ENCODE measurements at places on chromosomes 16 and 17. TPM values are rescaled to one million over a fixed set of nuclear protein-coding genes. Genes with fewer than 3 reads are reported as not detected.

WNT3 gene
- 0.72 TPM for total RNA-seq

PIEZO1 gene
- 36.2 TPM for total RNA-seq

COIL gene
- total RNA-seq, result 13.3 TPM

ORC6 gene
- 13.1 TPM for total RNA-seq

C17orf75 gene
- 18.3 TPM for total RNA-seq

ZSCAN10 gene
- not detected for total RNA-seq

TBC1D3I gene
- not detected for total RNA-seq

TOX3 gene
- not detected for total RNA-seq

AGRP gene
- not detected for total RNA-seq

GDPD3 gene
- under 0.01 TPM for total RNA-seq

ZNF423 gene
- under 0.01 TPM for total RNA-seq

GRCh38 chr17:27669136-27669535 lies 38.1 kb downstream of the LGALS9 start:
- H3K36me3 ChIP-seq, result no peaks in the 10 kb centered on the region
- peaks cover 9% of the 10 kb centered on the region for H3K27me3 ChIP-seq
- H3K4me1 ChIP-seq, result no peaks in the 10 kb centered on the region
- DNase-seq, result no peak
- H3K4me3 ChIP-seq, result no peak overlapping the region
- H3K27ac ChIP-seq, result no peak overlapping the region

GRCh38 chr17:73007407-73007806 lies 85.1 kb downstream of the SLC39A11 start:
- H3K4me1 ChIP-seq, result peaks cover 3% of the 10 kb centered on the region
- no peak overlapping the region for H3K4me3 ChIP-seq
- no peak overlapping the region for H3K27ac ChIP-seq
- no peaks in the 10 kb centered on the region for H3K27me3 ChIP-seq
- peak; percentile 80 for DNase-seq

GRCh38 chr16:62029947-62030346 lies 6.3 kb downstream of the CDH8 start:
- no peak overlapping the region for H3K27ac ChIP-seq
- H3K4me1 ChIP-seq, result no peaks in the 10 kb centered on the region
- H3K4me3 ChIP-seq, result no peak overlapping the region
- no peak for DNase-seq

DNA sequence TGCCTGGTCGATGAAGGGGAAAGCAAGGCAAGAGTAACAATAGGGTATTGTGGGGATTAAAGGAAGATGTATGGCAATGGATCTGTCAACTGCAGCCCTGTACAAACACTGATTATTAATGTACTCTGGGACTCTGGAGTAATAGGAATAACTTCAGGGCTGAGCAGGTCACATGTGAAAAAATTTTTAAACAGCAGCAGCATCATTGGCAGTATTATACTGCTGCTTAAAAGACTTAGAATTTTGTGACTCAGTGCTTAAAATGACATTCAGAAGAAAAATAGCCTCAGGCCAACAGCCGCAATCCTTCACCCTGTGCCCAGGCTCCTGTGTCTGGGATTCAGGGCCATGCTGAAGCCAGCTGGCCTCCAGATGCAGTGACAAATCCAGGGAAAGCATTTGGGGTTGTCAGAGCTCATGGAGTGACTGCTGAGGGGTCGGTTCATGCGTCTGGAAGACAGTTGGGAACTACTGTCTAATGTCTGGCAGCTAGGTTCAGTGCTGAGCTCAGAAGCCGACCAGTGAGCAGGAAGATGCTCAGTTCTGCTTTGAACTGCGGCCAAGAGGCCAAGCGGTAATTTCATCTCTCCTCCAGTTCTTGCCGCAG lies 22.2 kb downstream of the TEX2 start:
- no peaks in the 10 kb centered on the region for H3K27me3 ChIP-seq
- peak; percentile 93 for DNase-seq
- H3K4me3 ChIP-seq, result no peak overlapping the region
- H3K36me3 ChIP-seq, result no peaks in the 10 kb centered on the region

DNA sequence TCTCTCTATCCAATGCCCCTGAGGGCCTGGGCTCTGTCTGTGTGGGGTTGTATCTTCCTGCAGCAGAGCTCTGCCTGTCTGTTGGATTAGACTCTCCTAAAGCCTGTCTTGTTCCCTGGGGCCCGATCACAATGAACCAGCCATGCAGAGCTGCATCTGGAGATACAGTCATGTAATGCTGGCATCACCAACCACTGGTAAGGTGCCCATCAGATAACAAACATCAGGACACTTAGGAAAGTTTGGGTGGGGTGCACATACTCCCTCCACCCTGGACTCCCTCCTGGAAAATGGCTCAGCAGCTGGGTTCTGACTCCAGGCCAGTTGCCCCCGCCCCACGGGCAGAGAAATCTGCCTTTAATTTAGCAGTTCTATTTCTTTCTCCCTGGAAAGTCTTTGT lies 61.3 kb upstream of the BRD7 start:
- H3K36me3 ChIP-seq, result no peaks in the 10 kb centered on the region
- DNase-seq, result no peak
- H3K27ac ChIP-seq, result no peak overlapping the region
- H3K4me1 ChIP-seq, result no peaks in the 10 kb centered on the region

- no peak overlapping the region for H3K27ac ChIP-seq
- H3K36me3 ChIP-seq, result peaks cover 62% of the 10 kb centered on the region
- DNase-seq, result no peak
- H3K27me3 ChIP-seq, result no peaks in the 10 kb centered on the region
- no peak overlapping the region for H3K4me3 ChIP-seq
- no peaks in the 10 kb centered on the region for H3K4me1 ChIP-seq
Observed at GRCh38 chr16:22327446-22327775, 30.2 kb downstream of the POLR3E start.

DNA sequence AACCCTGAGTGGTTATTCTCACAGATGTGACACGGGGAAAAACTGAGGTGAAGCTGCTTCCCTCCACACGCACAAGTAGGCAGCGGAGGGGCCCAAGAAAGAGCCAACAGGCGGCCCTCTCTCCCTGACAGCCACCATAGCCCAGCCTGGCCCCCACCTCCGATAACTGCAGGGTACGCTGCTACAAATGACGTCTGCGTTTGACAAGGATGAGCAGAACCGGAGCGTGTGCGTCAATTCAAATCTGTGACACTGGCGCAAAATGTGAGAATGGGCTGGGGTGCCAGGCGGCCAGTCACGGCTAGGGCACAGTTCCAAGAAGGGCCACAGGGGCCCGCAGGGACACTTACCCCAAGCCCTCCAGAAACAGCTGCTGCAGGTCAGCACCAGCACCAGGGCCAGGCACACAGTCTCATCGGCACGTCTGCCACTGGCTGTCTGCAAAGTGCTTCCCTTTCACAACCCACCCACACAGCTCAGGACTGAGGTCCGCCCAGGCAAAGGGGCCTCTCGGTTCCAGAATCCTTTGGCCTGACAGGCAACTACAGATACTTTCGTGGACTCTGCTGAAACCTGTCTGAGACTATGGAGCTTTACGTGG lies 14.4 kb downstream of the AXIN1 start:
- H3K36me3 ChIP-seq, result no peaks in the 10 kb centered on the region
- H3K27ac ChIP-seq, result no peak overlapping the region
- no peak overlapping the region for H3K4me3 ChIP-seq

GRCh38 chr17:6639586-6640535 lies 650 bp downstream of the KIAA0753 start:
- peak; percentile 38 for DNase-seq
- H3K4me3 ChIP-seq, result peak overlapping the region; percentile 81
- H3K36me3 ChIP-seq, result peaks cover 5% of the 10 kb centered on the region
- peak overlapping the region; percentile 93 for H3K27ac ChIP-seq

DNA sequence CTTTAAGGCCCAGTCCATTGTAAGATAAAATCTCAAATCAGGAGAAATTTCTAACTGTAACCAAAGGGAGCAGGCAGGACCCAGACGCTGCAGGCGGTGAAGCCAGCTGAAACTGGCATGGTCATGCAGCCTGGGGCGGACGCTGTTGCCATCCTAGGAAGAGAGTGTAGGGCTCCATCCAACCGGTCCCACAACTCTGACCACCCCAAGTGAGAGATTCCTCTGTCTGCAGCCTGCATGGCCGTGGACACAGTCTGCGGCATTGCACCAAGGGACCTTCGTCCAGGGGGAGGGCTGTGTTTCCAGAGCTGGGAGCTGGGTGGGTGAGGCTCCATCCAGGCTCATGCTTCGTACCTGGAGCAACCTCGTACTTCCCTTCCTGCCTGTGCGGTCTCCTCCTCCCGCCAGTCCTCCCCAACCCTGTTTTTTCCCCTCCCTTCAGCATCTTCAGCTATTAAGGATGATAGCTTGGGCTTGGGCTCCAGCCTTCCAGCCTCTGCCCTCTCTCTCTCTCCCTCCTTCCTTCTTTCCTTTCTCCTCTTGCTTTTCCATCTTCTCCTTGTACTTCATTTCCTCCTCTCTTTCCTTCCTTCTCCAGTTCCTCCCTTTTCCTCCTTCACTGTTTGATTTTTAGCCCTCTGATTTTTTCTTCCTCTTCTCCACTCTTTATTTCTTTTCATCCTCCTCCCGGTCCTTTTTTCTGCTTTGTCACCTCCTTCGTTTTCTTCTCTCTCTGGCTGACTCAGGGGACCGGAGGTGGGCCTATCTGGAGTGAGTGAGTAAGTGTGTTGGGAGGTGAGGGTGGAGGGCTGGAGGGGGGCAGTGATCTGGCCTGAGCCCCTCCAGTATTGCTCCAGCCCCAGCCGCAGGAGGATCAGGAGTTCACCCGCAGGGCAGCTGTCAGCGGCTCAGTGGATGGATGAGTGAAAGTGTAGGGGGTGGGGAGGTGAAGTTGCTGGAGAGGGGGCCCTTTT lies 17.0 kb upstream of the LHX1 start:
- H3K27me3 ChIP-seq, result peaks cover 50% of the 10 kb centered on the region
- H3K36me3 ChIP-seq, result no peaks in the 10 kb centered on the region
- no peaks in the 10 kb centered on the region for H3K4me1 ChIP-seq
- H3K4me3 ChIP-seq, result no peak overlapping the region
- DNase-seq, result peak; percentile 46
- no peak overlapping the region for H3K27ac ChIP-seq

GRCh38 chr16:47156680-47157215 lies 13.0 kb upstream of the NETO2 start:
- DNase-seq, result no peak
- H3K4me1 ChIP-seq, result no peaks in the 10 kb centered on the region
- H3K36me3 ChIP-seq, result no peaks in the 10 kb centered on the region
- H3K27ac ChIP-seq, result no peak overlapping the region
- no peak overlapping the region for H3K4me3 ChIP-seq

DNA sequence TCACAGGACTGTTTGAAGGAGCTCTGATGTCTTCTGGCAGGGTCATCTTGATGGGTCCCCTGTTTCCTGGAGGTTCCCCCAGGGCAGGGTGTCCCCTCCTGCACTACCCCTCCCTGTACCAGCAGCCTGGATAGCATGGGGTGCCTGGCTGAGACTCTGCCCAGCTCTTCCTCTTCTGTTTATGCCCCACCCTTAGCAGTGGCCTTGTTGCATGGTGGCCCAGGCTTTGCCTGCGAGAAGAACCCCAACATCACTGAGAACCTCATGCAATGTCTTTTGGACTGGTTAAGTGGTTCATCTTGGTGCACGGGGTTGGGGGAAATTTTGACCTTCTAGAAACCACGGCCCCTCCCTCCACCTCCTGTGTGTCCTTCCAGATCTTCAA lies 121.8 kb downstream of the IRX3 start:
- H3K4me1 ChIP-seq, result no peaks in the 10 kb centered on the region
- no peaks in the 10 kb centered on the region for H3K36me3 ChIP-seq
- peaks cover 9% of the 10 kb centered on the region for H3K27me3 ChIP-seq
- H3K27ac ChIP-seq, result no peak overlapping the region

GRCh38 chr16:13957197-13958078 lies 37.5 kb downstream of the ERCC4 start:
- DNase-seq, result peak; percentile 95
- peak overlapping the region; percentile 94 for H3K27ac ChIP-seq
- H3K27me3 ChIP-seq, result no peaks in the 10 kb centered on the region
- no peaks in the 10 kb centered on the region for H3K36me3 ChIP-seq
- peaks cover 5% of the 10 kb centered on the region for H3K4me1 ChIP-seq
- peak overlapping the region; percentile 32 for H3K4me3 ChIP-seq
